Smooth muscle cell of the coronary artery (primary cell): ENCODE measurements at places on chromosomes 3 and 15. TPM values are rescaled to one million over a fixed set of nuclear protein-coding genes. Genes with fewer than 3 reads are reported as not detected.

The ANKUB1 gene
- total RNA-seq, result not detected in 2 replicates

The LINGO1 gene
- total RNA-seq, result not detected in 2 replicates

The SLC49A4 gene
- 9.2 and 9.4 TPM in 2 replicates for total RNA-seq

The MUC20 gene
- total RNA-seq, result 0.30 TPM in 1 of 2 replicates, not detected in the other

The CD96 gene
- total RNA-seq, result 0.08 TPM in 1 of 2 replicates, not detected in the other

The ERICH6 gene
- total RNA-seq, result 0.08 TPM in 1 of 2 replicates, not detected in the other
